ENCODE measurements at places on chromosomes 1 and 21.

GRCh38 chr1:93716941-93717368, 35.3 kb upstream of the BCAR3 start:
- DNase-seq, result no peak

GRCh38 chr1:177871613-177872307, 98.1 kb downstream of the SEC16B start:
- no peak for DNase-seq

GRCh38 chr1:90132306-90132705, 137.4 kb downstream of the ZNF326 start:
- no peak for DNase-seq

GRCh38 chr21:46483300-46484295, 24.9 kb downstream of the DIP2A start:
- peak; percentile 39 for DNase-seq

DNA sequence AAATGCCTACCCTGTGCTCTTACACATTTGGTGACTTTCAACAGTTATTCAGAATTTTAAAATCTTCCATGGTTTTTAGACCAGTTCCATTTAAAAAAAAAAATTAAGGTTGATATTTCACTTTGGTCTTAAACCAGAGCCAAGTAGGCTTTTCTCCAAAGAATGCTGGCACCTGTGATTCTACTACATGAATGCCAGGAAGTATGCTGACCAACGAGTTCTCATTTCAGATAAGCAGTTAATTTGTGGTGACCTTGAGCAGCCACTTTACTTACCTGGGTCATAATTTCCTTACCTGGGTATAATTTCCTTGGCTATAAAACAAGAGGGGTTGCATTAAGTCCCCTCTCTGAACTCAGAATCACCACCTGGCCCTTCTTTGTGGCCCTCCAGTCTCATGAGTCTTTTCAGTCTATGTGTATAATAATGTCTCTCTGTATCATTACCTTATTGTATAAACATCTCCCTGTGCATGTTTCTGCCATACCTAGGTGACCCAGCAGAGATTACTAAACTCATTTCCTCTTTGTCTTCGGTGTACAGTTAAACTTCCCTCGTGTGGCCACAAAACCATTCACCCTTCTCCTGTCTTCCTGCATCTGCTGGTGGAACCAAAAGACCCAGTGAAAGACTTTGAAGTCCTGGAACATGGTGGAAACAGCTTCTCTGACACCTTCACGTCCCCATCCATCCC, 139.1 kb upstream of the DPT start:
- DNase-seq, result no peak

DNA sequence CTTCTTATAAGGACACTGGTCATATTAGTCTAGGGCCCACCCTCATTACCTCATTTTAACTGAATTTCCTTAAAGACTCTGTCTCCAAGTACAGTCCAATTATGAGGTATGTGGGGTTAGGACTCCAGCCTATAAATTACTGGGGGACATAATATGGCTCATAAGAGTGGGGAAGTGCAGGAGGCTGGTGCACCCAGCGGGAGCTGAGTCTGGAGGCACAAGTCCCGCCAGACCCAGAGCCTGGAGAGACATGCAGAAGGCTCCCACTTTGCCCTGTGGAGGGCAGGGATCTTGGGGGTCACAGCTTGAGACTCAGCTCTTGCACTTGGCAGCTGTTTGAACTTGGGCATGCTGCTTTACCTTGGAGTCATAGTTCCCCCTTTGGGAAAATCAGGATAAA, 250.4 kb downstream of the RHOU start:
- DNase-seq, result no peak

- no peak for DNase-seq
Measured at GRCh38 chr1:244236101-244236500, 185.0 kb downstream of the ZBTB18 start.

DNA sequence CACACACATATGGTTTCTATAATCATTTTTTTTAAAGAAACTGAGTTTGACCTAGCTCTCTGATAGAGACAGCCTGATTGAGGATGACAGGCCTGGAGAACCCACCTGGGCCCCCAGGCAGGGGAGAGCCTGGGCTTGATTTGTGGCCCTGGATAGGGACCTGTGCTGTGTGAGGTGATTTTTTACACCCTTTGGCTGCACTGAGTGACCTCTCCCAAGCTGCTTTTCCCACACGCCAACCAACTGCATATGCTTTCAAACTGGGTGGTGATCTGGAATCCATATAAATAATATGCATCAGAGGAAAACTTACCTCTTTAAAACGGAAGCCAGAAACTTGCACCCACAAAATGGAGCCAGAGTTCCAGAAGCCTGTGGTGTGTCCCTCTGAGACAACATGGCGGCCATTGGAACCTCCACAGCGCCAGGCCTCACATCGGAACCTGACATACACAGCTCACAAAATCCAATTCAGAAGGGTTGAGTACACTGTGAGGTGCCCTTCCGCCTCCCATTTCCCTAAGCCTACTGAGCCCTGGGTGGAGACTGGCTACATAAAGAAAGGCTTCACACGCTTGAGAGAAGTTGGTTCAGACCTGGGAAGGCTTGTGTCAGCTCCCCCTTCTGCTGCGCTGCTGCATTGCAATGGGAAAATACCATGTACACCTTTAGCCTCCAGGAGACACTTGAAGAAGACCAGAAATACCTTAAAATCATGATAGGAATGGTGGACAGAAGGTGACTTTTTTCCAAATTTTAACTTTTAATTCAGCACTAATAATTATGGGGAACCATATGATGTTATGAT, 160.7 kb downstream of the HHIPL2 start:
- DNase-seq, result peak; percentile 46

GRCh38 chr1:247089616-247090375, 11.2 kb upstream of the ZNF670 start:
- no peak for DNase-seq

GRCh38 chr1:17292299-17293160, 15.5 kb upstream of the PADI4 start:
- no peak for DNase-seq

All from HEK293T (cell line).